ENCODE measurements at places on chromosomes 16 and 17.

DNA sequence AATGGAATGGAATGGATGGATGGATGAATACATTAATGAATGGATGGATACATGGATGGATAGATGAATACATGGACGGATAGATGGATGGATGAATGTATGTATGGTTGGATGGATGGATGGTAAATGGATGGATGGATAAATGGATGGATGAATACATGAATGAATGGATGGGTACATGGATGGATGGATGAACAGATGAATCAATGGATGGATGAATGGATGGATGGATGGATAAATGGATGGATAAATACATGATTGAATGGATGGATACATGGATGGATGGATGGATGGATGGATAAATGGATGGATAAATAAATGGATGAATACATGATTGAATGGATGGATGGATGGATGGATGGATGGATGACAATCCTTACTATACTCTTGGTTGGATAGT, 26.0 kb downstream of the TMC5 start:
- DNase-seq = no peak

GRCh38 chr17:17151962-17152361, 54.2 kb downstream of the PLD6 start:
- DNase-seq = no peak

DNA sequence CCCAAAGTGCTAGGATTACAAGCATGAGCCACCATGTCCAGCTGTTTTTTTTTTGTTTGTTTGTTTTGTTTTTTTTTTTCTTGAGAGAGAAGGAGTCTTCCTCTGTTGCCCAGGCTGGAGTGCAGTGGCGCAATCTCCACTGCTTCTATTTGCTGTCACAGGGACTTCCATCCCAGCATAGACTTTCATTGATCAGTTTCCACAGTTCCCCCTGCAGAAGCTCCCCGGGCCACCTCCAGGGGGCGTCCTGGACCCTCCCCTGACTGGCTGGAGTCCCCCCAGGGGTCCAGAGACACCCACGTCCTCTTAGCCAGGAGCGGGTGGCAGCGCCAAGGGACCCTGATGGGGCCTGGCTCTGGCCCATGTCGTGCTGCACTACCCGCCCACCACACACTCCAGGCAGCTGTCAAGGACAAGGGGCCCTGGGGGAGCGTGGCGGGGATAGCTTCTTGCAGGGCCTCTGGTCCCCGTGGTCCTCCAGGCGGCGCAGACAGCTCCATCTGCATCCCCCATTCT, 3.1 kb upstream of the NPW start:
- DNase-seq = no peak

- DNase-seq = no peak
Measured at GRCh38 chr17:73231395-73231794, 30.3 kb downstream of the CPSF4L start.

- no peak for DNase-seq
Measured at GRCh38 chr17:57366177-57366557, 109.8 kb downstream of the MSI2 start.

- no peak for DNase-seq
Measured at GRCh38 chr17:80852476-80853015, 139.1 kb upstream of the CHMP6 start.

DNA sequence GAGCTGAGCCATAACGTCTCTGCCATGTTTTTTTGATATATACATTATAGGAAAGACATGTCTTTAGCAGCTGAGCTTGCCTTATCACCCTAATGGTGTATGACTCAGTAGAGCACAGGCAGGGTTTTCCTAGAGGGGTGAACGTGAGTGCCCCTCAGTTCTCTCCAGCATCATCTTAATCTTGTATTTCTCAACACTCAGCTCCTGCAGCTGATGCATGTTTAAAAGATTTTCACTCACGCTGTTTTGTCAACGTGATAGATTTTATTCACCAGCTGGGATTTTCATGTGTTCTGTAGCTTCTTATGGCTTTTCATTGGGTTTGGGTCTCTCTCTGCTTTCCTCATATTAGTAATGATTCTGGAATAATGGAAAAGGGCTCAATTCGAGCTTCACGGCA, 186.0 kb upstream of the PMFBP1 start:
- DNase-seq = no peak

DNA sequence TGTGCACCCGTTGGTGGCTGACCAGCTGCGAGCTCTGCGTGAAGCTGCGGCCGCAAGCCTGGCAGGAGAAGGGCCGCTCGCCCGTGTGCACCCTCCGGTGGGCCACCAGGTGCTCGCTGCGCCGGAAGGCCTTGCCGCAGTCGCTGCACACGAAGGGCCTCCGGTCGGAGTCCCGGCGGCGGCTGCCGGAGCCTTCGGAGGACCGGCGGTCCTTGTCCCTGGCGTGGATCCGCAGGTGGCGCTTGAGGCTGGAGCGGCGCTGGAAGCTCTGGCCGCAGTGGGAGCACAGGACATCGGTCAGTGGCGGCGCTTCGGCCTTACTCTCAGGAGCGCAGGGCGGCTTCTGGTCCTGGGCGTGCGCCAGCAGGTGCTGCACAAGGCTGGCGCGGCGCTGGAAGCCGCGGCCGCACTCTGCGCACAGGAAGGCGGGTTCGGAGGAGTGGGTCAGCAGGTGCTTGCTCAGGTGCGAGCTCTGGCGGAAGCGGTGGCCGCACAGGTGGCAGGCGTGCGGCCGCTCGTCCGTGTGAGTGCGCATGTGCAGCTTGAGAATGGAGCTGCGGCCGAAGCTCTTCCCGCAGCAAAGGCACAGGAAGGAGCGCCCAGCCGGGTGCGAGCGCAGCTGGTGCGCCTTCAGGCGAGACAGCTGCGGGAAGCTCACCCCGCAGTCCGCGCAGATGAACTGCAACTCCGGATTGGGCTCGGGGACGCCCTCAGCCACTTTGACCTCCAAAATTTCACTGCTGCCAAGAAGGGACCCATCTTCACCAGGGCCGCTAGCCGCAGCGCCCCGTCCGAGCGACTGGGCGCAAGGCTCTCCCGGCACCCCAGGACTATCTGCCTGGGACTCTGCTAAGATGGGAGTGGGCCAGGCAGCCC, 9.1 kb downstream of the ZSCAN10 start:
- no peak for DNase-seq

- DNase-seq = no peak
Measured at GRCh38 chr16:89118361-89119165, 24.9 kb downstream of the ACSF3 start.

DNA sequence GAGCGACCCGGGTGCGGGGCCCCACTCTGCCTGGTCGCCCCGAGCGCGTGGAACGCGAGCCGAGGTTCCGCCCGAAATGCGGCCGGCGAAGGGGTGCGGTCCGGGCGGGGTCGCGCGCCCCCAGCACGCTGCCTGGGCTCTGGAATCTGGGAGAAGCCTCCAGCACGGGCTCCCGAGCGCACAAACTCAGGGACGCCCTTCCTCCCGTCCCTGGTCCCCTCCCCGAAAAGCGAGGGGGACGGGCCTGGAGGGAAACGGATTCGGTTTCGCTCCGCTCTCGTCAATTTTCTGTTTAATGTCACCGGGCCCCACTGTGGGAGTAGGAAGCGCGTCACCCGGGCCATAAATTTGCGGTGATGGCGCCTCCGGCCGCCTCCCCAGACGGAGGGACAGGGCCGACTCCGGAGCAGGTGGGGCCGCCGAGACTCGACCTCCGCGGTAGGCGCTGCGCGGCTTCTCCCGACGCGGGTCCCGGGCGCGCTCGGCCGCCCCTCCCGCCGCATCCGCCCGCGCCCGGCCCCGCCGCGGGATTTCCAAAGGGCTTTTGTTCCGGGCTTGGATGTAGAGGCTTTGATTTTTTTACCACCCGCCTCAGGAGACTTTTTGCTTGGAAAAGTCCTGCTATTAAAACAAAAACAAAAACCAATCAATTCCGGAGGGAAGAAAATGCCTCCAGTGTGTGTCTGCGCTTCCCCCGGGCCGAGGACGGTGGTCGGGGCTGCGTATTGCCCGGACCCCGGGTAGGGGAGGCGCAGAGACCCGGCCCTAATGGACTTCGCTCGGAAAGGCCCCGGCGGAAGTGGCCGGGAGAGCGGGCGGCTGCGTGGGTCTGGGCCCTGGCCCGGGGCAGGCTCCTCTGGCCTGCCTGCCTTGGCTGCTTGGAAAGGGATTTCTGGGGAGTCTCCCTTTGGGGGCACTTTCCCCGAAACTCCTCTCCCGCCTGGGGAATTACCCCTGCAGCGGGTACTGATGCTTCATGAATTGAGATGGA, 7.9 kb upstream of the BAHCC1 start:
- no peak for DNase-seq

DNA sequence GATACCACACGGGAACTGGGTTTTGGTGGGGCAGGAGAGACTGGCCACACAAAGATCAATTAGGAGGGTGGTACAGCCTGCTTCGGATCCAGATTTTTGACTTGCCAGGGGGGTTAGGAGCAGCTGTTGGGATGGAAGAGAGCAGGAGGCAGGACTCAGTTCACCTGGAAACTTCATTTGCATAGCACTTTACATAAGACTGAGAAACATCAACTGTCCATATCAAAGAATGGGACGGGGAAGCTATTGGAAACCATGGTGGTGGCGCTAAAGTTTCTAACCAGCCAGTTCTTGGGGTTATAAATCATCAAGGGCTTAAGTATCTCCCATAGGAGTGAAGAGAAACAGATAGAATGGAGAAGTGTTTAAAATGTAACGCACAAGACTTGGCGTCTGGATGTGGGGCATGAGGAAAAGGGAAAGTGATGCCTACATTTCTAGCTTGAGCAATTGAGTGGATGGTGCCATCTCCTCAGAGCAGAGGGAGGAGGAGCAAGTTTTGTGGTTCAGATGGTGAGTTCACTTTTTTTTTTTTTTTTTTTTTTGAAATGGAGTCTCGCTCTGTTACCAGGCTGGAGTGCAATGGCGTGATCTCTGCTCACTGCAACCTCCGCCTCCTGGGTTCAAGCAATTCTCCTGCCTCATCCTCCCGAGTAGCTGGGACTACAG, 6.4 kb upstream of the SRCAP start:
- DNase-seq = no peak

- DNase-seq = no peak
Measured at GRCh38 chr17:32258383-32259140, 7.1 kb upstream of the RHBDL3 start.

All from activated T-helper 9 cell treated with anti-CD3 and anti-CD28 coated beads, Interleukin-2, amount 50 U/mL, for 16 hours (primary cell).